HT1080 (cell line): ENCODE measurements at places on chromosomes 7 and 10. TPM values are rescaled to one million over a fixed set of nuclear protein-coding genes. Genes with fewer than 3 reads are reported as not detected.

VSTM2A gene
- not detected in 2 replicates for total RNA-seq

GUSB gene
- 19.2 and 30.1 TPM in 2 replicates for total RNA-seq

CALHM1 gene
- not detected in 2 replicates for total RNA-seq

CDNF gene
- total RNA-seq, result 0.10 and 0.77 TPM in 2 replicates
